ENCODE measurements at places on chromosomes 11 and 22.
A peak's percentile ranks its signal among the peaks of the same experiment; 100 is the strongest.

GRCh38 chr11:47886096-47886495, 37.9 kb upstream of the NUP160 start:
- DNase-seq, result peak; percentile 62

DNA sequence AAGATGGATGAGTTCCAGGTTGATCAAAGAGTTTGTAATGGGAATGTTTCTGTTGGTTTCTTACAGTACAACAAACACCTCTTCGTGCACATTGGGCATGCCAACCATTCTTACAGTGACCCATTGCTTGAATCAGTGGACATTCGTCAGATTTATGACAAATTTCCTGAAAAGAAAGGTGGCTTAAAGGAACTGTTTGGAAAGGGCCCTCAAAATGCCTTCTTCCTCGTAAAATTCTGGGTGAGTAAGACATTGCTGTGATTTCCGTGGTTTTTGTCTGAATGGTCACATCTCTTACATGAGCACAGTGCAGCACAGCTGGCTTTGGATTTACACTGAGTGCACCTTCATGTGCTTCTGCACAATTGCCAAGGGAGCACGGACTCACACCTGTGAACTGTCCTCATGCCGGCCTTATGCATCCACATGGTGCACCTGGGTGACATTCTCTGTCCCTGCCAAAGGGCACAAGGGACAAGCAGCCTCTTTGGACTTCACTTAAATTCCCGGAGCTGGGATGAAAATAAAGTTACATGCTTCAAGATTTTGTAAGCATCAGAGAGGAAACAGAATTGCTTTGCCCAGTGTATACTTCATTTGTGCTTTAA, 107.1 kb upstream of the RASSF10 start:
- no peak for DNase-seq

DNA sequence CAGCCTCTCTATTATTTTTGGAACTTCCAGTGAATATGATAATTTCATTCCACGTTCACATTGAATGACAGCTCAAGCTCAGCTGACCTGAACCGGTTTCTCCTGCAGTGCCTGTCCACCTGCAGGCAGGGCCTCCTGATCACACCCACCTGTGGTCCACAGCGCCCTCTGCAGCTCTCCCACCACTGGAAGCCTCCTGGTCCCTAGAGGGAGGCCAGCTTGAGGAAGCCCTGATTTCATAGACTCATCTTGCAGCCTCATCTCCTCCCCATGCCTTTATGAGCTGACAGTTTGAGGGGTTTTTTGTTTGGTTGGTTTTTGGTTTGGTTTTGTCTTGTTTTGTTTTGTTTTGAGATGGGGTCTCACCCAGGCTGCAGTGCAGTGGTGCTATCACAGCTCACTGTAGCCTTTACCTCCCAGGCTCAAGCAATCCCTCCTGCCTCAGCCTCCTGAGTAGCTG, 29.9 kb upstream of the MALAT1 start:
- DNase-seq, result peak; percentile 65

- no peak for DNase-seq
Measured at GRCh38 chr11:134098566-134099184, 29.8 kb downstream of the JAM3 start.

DNA sequence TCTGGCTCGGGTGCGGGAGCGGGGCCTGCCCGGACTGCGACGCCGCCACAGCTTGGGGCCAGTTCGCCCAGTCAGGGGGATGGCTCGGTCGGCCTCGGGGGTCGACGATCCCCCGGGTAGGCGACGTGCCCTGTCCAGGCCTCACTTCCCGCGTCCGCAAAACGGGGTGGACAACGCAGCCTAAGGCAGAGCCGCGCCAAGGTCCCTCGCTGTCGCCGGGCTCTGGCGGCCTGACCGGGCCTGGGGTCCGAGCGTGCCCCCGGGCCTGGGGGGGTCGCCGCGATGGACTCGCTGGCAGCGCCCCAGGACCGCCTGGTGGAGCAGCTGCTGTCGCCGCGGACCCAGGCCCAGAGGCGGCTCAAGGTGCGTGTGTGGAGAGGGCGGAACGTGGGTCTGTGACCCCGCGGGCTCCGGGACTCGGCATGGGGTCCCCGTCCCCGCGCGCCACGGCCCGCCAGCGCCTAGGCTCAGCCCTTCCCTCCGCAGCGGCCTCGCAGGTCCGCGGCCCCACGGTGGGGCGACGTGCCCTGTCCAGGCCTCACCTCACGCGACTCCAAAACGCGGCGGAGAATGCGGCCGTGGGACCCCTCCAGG, 4.2 kb downstream of the SEPTIN5 start:
- no peak for DNase-seq

DNA sequence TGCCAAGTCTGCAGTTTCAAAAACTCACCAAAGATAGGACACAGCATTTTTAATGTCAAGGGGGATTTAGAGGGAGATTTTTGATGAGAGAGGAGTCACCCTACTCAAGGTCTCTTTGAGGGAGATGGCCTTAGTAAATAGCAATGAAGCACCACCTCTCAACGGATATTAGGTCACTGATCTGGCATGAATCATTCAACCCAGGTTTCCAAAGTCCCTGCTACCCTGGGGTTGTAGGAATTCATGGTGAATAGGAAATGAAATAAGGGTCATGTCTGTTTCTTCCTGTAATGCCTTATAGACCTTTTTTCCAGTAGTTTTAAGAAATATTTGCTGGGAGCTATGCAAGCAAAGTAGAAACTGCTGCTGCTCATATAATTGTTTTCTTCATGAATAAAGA, 2154.9 kb downstream of the LRRC4C start:
- DNase-seq, result no peak

GRCh38 chr11:71991494-71991893, 7.2 kb upstream of the IL18BP start:
- DNase-seq, result no peak

GRCh38 chr11:7900686-7901085, 30.4 kb downstream of the OR10A6 start:
- DNase-seq, result no peak

DNA sequence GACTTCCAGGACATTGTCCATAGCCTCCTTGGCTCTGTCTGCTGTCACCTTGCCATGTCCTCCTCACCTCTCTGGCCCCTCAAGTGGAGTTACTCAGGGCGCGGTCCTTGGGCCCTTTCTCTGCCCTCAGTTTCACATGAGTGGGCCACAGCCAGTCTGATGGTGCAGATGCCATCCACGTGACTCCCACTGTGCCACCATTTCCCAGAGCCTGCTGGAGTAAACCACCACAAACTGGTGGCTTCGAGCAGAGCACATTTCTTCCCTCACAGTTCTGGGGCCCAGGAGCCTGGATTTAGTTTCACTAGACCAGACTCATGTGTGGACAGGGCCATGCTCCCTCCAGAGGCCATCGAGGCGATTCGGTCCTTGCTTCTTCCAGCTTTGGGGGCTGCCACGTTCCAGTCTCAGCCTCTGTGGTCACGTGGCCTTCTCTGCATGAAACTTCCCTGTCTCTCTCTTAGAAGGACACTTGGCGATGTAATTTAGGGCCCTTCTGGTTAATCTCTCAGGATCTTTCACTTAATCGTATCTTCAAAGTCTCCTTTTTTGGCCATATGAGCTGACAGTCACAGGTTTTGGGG, 14.6 kb downstream of the SMARCB1 start:
- no peak for DNase-seq

- no peak for DNase-seq
Measured at GRCh38 chr11:19181531-19182261, 20.1 kb downstream of the CSRP3 start.

GRCh38 chr11:5713695-5714094, 22.6 kb upstream of the OR56B1 start:
- DNase-seq, result no peak

- no peak for DNase-seq
Measured at GRCh38 chr11:106218106-106218505, 140.6 kb downstream of the AASDHPPT start.

DNA sequence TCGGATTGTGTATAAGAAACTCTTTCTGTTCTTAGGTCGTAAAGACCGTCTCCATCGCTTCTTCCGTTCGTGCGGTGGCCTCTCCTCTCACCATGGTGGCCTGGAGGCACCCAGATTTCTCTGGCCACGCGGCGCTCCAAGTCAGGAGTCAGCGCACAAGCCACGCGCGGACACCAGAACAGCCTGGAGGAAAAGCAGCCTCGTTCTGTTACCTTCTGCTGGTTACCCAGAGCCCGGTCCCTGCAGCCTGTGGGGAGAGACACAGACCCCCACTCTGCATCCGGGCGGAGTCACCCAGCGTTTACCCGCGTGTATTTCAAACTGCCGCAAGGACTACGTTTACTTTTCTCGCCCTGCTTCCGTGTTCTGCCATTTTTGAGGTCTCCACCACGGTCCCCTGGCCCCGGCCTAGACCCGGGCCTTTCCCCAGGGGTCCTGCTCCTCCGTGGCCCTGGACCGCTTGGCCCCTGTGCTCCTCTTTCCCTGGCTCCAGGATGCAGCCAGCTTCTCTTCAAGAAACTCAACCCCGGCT, 776.1 kb downstream of the BRD1 start:
- no peak for DNase-seq

GRCh38 chr22:49240016-49240380, 587.7 kb downstream of the BRD1 start:
- no peak for DNase-seq

GRCh38 chr22:35349704-35350538, 31.0 kb upstream of the HMOX1 start:
- DNase-seq, result peak; percentile 62

- no peak for DNase-seq
Measured at GRCh38 chr11:62466444-62466843, 47.6 kb downstream of the SCGB1A1 start.

- DNase-seq, result no peak
Measured at GRCh38 chr11:2389377-2390026, 11.0 kb upstream of the TSSC4 start.

DNA sequence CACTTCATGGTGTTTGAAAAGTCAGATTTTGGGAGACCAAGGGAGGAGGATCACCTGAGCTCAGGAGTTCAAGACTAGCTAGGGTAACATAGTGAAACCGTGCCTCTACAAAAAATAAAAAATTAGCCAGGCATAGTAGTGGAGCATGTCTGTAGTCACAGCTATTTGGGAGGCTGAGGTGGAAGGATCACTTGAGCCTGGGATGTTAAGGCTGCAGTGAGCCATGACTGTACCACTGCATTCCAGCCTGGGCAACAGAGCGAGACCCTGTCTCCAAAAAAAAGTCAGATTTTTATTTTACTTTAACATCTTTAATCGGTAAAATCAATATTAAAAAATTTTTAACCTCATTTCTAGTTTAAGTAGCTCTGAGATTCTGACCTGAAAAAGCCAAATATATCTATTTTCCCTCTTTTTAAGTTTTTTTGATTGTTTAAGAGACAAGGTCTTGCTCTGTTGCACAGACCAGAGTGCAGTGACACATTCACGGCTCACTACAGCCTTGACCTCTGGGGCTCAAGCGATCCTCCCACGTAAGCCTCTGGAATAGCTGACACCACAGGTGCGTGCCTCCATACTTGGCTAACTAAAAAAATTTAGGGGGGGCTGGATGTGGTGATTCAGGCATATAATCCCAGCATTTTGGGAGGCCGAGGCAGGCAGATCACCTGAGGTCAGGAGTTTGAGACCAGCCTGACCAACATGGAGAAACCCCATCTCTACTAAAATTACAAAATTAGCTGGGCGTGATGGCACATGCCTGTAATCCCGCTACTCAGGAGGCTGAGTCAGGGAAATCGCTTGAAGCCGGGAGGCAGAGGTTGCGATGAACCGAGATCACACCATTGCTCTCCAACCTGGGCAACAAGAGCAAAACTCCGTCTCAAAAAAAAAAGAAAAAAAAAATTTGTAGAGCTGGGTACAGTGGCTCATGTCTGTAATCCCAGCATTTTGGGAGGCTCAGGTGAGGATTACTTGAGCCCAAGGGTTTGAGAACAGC, 48.4 kb downstream of the SFI1 start:
- DNase-seq, result peak; percentile 31

- no peak for DNase-seq
Measured at GRCh38 chr22:27382947-27383346, 418.6 kb downstream of the MN1 start.

DNA sequence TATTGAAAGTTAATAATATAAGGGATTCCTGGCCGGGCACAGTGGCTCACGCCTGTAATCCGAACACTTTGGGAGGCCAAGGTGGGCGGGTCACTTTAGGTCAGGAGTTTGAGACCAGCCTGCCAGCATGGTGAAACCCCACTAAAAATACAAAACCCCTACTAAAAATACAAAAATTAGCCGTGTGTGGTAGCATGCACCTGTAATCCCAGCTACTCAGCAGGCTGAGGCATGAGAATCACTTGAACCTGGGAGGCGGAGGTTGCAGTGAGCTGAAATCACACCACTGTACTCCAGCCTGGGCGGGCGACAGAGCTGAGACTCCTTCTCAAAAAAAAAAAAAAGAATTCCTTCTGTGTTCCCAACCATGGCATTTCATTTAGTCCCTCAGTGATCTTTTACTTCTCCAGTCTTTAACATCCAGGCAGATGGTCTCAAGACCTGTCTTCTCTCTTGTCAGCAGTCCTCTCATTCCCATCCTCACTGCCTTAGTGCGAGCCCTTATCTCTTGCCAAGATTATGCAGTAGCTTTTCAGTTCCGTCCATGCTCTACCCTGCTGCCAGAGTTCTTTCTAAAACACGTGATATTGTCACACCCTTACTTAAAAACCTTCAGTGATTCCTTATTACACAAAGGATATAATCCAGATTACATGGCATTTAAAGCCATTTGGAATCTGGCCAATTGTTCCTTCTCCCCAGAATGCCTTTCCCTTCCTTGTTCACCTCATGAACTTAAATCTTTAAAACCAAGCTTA, 17.9 kb downstream of the RTN3 start:
- no peak for DNase-seq

Data from adrenal gland (tissue), 19 donors.